ENCODE measurements at places on chromosomes 4 and X.
A peak's percentile ranks its signal among the peaks of the same experiment; 100 is the strongest.

GRCh38 chr4:71765350-71765749 is 18.5 kb downstream of the GC start:
- DNase-seq, result no peak

DNA sequence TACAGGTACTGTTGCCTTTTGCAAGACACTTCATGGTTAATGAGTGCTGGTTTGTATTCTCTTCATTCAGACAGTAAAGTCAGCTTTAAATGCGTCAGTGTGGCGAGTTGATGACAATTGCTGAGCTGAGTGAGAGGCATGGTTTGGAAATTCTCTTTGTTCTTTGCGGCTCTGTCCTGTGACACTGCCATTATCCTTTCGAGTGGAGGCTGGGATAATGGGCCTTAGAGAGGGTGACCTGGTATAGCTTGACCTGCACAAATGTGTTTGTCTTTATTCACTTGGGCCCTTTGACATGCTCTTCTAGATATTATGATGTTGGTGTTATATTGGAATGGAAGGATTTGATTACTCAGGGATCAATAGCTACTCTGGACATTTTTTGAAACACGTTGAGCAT is 208.5 kb upstream of the FAT1 start:
- no peak for DNase-seq

DNA sequence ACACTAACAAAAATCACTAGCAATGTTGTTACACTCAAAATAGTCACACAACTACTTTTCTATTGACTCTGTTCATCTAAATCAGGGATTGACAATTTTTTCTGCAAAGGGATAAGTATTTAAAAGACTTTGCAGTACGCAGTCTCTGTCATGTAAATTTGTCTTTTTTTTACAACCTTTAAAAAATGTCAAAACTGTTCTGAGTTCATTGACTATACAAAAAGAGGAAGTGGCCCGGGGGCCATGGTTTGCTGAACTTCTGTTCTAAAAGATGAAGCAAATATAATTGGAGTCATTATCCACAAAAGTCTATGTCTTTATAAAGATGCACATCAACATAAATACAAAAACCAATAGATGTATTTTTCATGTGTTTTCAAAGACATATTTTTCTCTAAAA is 1310.3 kb downstream of the RPA4 start:
- no peak for DNase-seq

GRCh38 chr4:25783943-25784342 is 78.8 kb downstream of the SEL1L3 start:
- DNase-seq, result no peak

DNA sequence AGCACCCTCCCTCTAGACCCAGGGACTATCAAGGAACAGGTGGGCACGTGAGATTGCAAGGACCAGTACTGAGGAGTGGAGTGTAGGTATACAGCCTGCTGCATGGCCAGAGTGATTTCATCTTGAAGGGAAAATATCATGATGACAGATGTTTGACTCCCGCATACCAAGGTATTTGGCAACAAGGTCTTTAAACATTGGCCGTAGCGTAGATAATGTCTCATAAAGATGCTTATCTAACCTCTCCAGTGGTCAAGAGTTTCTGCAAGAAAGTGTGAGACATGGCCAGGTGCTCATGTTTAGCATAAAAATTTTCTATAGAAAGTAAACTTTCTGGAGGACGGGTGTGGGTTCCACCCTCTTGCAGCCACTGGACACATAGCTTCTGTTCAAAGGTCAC is 18.7 kb upstream of the ZNF630 start:
- no peak for DNase-seq

DNA sequence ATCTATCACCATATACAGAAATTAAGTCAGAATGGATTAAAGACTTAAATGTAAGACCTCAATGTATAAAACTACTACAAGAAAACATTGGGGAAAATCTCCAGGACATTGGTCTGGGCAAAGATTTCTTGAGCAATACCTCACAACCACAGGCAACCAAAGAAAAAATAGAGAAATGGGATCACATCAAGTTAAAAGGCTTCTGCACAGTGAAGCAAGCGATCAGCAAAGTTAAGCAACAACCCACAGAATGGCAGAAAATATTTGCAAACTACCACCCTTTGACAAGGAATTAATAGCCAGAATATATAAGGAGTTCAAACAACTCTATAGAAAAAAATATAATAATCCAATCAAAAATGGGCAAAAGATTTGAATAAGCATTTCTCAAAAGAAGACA is 236.9 kb upstream of the EMCN start:
- no peak for DNase-seq

- peak; percentile 11 for DNase-seq
These were observed 95.4 kb upstream of the MAML3 start for GRCh38 chr4:140249351-140249750.

GRCh38 chrX:49627086-49627777 is 28.4 kb downstream of the GAGE1 start:
- DNase-seq, result no peak

DNA sequence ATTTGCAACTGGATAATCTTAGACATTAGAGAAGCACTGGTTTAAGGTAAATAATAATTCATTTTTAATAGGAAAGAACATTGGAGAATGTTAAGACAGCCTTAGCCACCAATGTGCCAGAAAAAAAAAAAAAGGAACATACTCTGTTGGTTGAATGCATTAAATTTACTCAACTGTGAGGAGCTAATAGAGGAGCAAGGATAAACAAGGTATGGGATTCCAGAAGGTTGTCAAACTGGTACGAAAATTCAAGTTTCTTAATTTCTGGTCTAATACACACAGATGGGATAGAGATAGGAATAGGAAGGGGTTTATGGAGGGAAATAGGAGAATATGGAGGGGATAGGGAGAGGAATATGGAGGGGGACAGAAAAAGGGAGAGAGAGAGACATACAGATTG is 1096.6 kb downstream of the ARAP2 start:
- DNase-seq, result no peak

All from CD4-positive, alpha-beta T cell treated with Interleukin-2 at 100 ng/mL for 4 hours (primary cell).